HT-29 (cell line): ENCODE measurements at places on chromosomes 6 and 20. TPM values are rescaled to one million over a fixed set of nuclear protein-coding genes. Genes with fewer than 3 reads are reported as not detected.

LKAAEAR1 gene
- total RNA-seq, result not detected in 2 replicates

C4B gene
- total RNA-seq, result 1.4 and 1.9 TPM in 2 replicates

DNA sequence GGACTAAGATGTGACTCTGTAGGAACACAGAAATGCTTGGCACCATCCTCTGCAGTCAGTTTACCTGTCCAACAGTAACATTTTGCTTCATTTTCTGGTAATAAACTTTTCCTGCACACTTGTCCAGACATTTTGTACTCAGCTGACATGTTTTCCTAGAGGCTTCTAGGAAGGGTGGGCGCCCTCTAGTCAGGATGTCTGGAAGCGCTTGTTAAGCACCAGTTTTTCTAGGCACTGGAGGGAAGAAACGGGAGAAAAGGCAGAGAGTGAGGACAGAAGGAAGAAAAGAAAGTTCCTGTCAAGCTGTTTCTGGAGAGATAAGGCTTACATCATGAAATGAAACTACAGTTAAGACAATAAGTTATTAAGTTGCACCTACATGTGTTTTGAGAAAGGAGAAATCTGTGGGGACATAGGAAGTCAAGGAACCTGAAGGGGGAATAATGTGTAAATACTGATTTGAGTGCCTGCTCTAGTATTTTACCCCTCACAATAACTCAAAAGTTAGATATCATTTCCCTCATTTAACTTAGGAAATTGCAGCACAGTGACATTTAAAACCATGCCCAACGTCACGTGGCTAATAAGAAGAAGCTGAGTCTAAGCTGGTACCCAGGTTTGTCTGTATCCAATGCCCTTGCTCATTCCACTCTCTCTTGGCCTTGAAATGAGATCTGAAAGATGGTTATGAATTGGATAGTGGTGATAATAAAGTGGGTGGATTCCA is 42.7 kb upstream of the TNFRSF21 start:
- DNase-seq, result no peak

CCM2L gene
- total RNA-seq, result 0.13 TPM in 1 of 2 replicates, not detected in the other

SYNGAP1 gene
- 3.3 and 5.2 TPM in 2 replicates for total RNA-seq

APOBEC2 gene
- not detected in 2 replicates for total RNA-seq

FAM83C gene
- total RNA-seq, result 0.37 and 0.81 TPM in 2 replicates

DNA sequence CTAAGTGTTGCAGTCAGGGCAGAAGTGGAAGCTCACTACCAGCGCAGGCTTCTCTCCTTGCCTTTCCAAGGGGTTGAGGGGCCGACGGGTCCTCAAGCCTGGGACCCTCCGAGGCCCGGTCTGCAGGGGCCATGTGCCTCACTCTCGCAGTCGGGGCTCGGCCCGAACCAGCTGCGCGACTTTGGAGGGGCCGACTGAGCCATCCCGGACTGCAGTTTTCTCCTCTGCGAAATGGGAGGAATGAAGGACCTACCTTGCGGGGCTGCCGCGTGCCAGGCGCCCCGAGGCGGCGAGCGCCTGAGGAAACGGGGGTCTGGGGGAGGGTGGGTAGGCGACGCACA is 5.6 kb downstream of the LZTS3 start:
- DNase-seq, result no peak

DNA sequence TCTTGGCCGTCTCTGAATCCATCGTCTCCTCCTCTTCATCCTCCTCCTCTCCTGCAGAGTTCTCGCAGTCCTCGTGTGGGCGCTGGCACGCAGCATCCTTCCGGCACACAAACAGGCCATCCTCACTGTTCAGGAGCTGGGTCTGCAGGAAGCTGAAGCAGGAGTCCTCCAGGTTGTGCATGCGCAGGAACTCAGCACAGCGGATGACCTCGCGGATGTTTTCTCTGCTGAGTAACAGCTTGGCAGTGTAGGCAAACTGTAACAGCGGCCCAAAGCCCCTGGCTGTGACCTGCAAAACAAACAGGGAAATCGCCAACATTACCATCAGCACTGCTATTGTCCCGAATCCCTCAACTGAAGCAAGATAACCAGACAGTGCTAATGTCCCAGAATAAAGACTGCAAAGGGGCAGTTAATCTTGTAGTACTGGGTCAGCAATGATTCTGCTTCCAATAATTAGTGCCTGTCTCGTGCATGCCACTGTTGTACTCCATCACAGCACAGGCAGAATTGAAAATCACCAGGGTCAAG is 57.4 kb downstream of the GJA10 start:
- no peak for DNase-seq

GRCh38 chr6:16322666-16323312 is 84.4 kb downstream of the GMPR start:
- no peak for DNase-seq

DNA sequence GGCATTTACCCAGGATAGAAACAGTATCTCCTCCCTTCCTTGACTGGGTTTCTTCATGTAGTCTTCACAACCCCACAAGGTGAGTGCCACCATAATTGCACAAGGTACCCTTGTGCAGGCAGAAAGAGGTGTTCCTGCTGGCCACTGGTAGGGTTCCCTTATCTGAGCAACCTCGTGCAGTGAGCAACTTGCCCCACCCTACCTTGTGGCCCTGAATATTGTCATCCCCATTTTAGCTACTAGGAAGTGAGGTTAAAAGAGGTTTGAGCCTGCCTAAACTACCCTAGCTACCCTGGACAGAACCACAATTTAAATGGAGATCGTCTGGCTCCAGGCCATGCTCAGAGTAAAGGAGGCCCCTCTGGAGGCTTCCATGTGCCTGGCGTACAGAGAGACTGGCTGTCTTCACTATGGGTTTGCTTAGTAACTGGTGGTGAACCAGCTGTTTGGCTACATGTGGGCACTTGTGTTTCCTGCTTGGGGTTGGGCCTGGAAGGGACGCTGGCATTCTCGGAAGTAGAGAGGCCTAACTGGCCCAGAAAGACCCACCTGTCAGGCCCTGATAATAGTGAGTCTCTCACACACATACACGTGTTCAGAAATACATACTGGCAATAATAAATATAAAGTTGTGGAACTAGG is 148.8 kb downstream of the LRFN2 start:
- DNase-seq, result no peak

- no peak for DNase-seq
Measured at GRCh38 chr6:72636786-72637185, 14.9 kb downstream of the KCNQ5 start.

- DNase-seq, result no peak
Measured at GRCh38 chr20:38588303-38588702, 7.3 kb downstream of the ADIG start.

BRD2 gene
- total RNA-seq, result 144 and 147 TPM in 2 replicates

BPI gene
- total RNA-seq, result not detected in 2 replicates

DNA sequence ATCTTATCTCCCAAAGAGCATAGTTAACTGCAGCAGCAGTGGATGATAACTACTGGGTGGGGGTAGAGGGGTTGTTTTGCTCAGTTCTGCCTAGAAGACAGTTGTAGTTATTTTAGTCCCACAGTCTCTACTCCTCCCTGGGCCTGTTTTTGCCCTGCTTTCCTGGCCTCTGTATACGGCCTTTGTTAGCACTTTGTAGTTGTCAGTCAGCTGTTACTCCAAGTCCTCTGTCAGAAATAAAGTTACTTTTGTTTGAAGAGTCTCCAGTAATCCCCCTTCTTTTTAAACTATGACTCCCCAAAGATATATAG is 113.9 kb downstream of the SLC16A10 start:
- DNase-seq, result no peak

TUBB2B gene
- 1.7 and 2.5 TPM in 2 replicates for total RNA-seq

- DNase-seq, result no peak
Measured at GRCh38 chr20:10469056-10469455, 34.0 kb downstream of the SLX4IP start.

RGS17 gene
- total RNA-seq, result 1.3 and 2.0 TPM in 2 replicates

DNA sequence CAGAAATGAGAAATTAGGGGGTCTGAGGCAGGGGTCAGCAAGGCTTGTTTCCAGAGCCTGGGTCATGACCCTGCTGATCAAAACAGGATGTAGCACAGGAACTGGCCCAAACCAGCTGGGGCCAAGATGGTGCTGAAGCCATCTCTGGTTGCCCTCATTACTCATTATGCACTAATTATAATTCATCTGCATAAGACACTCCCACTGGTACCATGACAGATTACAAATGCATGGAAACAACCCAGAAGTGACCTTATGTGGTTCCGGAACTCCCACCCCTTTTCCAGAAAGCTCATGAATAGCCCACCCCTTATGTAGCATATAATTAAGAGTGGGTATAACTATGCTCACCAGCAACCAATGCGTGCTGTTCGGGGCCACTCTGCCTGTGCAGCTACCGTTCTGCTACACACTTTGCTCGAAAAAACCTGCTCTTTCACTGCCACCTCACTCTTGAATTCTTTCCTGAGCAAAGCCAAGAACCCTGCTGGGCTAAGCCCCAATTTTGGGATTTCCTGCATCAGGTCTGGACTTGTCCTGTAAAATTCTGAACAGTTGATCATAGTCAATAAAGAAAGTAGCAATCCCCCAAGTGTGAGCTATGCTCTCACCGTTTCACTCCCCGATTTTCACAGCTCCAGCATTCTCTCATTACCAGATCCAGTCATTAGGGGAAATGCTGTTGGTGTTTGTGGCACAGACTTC is 122.3 kb downstream of the WDR27 start:
- DNase-seq, result no peak

DNA sequence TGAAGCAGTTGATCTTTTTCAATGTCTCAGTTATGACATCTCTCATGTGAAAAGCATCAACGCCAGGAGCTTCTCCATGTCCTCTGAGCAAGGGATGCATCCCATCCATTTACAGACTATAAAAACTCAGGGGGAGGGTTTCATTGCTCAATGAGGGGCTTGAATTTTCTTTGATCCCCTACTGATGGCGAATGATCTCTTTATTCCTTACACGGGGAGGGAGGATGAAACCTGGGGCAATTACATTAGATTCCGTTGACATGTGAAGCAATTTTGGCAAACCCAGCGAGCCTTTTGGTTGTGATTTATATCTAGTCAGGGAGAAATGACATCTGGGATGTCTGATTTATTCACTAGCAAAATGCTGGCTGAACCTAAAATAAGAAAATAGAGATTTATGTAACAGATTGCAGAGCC is 268.9 kb downstream of the HIVEP2 start:
- DNase-seq, result no peak

TRIM15 gene
- total RNA-seq, result 13.3 and 15.1 TPM in 2 replicates

CNKSR3 gene
- total RNA-seq, result 0.48 and 0.73 TPM in 2 replicates

HLA-DOA gene
- total RNA-seq, result 0.03 and 0.23 TPM in 2 replicates

GRCh38 chr20:54658525-54658924 is 183.1 kb downstream of the DOK5 start:
- no peak for DNase-seq

GRCh38 chr6:22332711-22333110 is 35.9 kb upstream of the PRL start:
- DNase-seq, result no peak

DNA sequence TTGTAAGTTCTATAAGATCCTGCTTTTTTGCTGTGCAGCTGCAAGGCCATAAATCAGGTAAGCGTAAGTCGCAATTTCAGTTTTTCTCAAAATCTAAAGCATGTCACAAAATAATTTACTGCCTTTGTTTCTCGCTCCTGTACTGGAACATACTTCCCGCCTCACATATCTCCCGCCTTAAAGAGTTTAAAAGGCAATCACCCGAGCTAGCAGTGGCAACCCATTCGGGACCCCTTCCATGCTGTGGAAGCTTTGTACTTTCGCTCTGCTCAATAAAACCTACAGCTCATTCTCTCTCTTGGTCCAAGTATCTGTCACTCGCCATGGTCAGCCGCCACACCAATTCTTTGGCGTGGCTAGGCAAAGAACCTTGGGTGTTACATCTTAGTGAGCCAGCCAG is 34.0 kb downstream of the CEP85L start:
- DNase-seq, result no peak

GRCh38 chr20:14685183-14685582 is 347.8 kb upstream of the FLRT3 start:
- no peak for DNase-seq

DNA sequence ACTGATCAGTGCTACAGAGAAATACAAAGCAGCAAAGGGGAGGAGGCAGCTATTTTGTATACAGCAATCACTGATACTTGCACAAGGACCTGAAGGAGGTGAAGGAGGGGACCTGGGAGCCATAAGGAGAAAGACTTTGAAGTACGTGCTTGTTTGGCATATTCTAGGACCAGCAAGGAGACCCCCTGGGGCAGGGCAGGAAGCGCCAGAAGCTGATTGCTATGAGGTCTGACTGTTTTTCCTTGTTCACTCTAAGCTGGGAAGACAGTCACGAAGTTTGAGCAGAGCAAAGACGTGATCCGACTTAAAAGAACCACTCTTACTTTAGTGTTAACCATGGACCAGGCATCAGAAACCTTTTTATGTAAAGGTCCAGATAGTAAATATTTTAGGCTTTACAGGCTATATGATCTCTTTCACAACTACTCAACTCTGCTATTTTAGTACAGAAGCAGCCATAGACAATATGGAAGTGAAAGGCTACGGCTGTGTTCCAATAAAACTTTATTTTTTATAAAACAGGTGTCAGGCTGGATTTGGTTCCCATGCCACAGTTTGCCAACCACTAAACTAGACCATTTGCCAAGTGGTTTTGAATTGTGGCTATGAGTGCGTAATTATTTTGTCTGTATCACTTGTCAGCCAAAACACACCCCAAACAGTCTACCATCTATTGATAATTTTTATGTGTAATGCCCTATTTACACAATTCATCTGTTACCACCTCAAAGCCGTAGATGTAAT is 217.9 kb downstream of the PRL start:
- DNase-seq, result no peak

DNA sequence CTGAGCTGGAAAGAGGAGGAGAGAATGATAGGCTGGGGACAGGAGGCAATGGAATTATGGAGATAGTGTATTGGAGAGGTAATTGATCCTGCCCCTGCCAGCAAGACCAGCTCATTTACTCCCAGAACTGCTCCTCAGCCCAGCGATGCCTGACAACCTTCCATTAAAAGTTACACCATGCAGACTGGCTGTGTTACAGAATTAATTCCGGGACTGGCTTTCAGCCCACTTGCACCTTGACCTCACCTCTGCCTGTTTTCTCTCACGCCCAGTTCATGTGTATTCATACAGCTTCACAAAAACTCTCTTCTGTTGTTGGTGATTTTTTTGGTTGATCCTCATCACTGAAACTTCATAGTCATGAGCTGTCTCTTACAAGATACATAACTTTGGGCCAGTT is 207.3 kb downstream of the PLCB1 start:
- no peak for DNase-seq

GRCh38 chr20:47356220-47356525 is 326 bp downstream of the ZMYND8 start:
- DNase-seq, result no peak

GRCh38 chr20:51510936-51511605 is 31.4 kb downstream of the NFATC2 start:
- no peak for DNase-seq

GRCh38 chr6:20577173-20577688 is 43.0 kb downstream of the CDKAL1 start:
- no peak for DNase-seq

FOXS1 gene
- total RNA-seq, result not detected in 2 replicates

CLIC5 gene
- 4.0 and 7.4 TPM in 2 replicates for total RNA-seq

DNA sequence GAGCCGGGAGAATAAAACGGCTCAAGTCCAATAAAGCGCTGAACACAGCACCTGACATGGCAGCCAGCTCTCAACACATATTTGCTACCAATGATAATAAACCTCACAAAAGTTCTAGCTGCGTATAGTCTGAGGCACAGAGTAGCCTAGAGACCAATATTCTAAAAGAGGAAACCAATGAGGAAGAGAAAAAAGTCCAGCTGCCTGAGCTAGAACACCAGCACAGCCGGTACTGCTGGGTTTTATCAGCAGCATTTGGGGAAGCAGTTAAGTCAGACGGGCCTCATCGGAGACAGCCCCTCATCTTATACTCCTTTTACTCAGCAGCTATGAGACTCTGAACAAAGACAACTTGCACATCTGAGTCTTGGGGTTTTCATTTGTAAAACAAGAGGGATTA is 2.4 kb upstream of the RTF2 start:
- no peak for DNase-seq

GRCh38 chr6:10730254-10730653 is 7.4 kb downstream of the TMEM14C start:
- DNase-seq, result no peak
